ENCODE measurements at places on chromosomes 5 and 9.
A peak's percentile ranks its signal among the peaks of the same experiment; 100 is the strongest.

DNA sequence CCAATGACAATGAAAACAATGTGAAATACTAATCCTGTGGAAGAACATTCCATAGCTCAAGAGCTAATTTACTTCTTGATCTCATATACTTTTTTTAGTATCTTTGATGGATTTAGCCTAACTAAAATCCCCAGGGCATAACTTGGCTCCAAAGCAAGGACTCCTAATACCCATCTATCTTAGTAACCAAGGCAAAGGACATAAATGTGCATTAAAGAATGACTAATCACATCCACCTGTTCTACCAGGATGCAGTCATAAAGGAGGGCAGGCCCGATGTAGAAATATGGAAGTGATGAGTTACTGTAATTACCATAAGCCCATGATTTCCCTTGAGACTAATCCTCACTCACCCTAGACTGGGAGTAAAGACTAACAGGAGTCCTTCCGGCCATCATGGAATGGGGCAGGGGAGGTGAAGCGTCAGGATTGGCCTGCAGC is 56.9 kb downstream of the KIF24 start:
- peak; percentile 63 for DNase-seq

DNA sequence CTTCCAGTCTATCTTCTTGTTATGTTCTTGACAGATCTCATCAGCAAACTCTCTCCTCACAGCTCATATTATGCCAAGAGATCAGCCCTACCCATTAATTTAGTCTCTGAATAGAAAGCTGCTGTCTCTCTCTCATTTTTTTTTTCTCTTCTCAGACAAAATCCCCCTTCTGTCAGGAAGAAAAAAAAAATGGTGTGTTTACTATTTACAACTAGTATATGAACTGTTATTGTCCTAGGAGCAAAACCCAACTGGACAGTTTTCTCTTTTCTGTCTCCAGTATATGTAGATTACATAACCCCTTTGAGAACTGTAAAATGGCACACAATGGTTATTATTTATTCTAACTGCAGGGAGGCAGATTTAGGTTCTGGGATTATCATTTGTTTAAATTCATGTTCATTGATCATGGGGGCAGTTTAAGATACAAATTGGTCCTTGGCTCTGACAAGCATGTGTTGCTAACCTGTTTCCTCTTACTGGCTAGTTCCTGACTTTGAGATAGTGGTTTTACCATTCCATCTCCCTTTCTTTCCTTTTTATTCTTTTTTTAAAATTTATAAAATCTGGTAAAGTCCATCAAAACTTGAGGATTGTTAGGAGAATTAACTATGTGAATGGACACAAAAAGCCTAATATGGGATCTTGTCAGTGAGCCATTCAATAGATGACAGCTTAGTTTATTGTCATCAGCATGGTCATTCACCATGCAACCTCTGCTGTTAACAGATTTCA is 210.0 kb upstream of the PAPPA start:
- no peak for DNase-seq

DNA sequence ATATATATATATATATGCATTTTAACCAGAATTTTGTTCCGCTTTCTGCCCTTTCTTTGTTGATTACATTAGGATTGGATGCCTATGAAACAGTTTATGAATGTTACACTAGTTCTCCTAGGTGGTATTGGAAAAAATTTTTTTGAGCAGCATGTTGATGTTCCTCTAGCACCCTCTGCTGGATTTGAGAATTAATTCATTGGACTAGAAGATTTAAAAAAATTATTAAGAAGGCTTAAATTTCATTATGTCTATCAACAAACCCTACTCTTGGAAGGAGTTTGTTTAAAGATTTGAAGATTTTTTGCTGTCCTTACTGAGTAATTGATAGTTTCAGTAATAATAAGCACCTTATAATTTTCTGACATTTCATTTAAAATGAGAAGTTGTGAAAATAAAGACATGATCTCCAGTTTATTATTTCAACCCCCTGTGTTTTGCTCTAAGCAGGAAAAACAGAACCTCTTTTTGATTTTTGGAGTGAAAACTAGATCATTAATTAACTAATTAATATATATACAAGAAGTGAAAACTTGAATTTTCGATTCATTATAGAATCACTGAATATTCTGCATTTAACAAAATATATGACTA is 89.6 kb downstream of the CCDC171 start:
- DNase-seq, result peak; percentile 46

GRCh38 chr5:180304016-180304292 is 12.1 kb upstream of the MAPK9 start:
- DNase-seq, result no peak

DNA sequence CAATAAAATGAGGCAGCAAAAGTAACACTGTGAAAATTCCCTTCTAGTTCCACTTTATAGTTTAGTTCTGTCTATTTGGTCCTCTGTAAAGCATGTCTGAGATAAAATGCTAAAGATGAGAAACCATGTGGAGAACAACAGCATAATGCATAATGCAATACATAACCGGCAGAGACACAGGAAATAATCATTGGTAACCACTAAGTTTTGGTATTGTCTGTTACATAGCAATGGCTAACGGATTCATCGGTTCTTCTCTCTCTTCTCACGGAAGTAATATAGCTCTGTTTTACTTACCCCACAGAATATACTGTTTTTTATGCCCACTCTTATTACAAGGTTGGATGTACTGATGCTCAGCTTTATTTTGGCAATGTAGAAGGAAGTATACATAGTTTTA is 158.9 kb downstream of the FAM174A start:
- DNase-seq, result no peak

- peak; percentile 39 for DNase-seq
Measured at GRCh38 chr9:93132946-93133680, 938 bp downstream of the NINJ1 start.

DNA sequence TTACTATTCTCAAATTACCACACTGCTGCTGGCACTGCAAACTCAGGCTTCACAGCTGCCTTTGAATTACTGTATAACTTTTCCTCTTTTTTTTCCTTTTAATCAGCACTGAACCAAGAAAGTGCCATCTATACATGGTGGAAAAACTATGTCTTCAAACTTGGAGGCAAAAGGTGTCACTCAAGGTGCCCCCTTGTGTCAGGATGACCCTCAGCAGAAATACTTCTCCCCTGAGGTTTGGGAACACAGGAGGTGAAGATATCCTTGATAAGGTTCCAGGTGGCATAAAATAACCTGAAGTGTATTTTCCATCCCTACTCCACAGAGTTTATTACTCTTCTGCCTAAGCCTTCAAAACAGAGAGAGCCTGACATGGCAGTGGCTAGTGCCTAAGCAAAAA is 14.5 kb downstream of the FRMD3 start:
- DNase-seq, result no peak

DNA sequence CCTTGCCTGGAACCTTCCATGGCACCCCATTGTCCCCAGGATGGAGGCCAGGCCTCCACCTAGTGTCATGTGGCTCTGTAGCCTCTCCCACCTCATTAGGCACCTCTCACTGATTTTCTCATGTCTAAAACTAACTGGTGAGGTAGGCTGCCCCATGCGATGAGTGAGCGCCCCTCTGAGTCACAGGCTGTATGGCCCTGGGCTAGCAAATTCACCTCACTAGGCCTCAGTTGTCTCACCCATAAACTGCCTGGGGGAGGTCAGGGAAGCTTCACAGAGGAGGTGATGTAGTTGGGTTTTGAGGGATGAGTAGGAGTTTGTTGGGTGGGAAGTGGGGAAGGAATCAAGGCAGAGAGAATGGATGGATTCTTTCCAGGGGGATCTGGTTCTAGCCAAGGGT is 8.8 kb downstream of the RXRA start:
- peak; percentile 40 for DNase-seq

- DNase-seq, result peak; percentile 13
Measured at GRCh38 chr5:154697371-154697770, 57.8 kb upstream of the LARP1 start.

DNA sequence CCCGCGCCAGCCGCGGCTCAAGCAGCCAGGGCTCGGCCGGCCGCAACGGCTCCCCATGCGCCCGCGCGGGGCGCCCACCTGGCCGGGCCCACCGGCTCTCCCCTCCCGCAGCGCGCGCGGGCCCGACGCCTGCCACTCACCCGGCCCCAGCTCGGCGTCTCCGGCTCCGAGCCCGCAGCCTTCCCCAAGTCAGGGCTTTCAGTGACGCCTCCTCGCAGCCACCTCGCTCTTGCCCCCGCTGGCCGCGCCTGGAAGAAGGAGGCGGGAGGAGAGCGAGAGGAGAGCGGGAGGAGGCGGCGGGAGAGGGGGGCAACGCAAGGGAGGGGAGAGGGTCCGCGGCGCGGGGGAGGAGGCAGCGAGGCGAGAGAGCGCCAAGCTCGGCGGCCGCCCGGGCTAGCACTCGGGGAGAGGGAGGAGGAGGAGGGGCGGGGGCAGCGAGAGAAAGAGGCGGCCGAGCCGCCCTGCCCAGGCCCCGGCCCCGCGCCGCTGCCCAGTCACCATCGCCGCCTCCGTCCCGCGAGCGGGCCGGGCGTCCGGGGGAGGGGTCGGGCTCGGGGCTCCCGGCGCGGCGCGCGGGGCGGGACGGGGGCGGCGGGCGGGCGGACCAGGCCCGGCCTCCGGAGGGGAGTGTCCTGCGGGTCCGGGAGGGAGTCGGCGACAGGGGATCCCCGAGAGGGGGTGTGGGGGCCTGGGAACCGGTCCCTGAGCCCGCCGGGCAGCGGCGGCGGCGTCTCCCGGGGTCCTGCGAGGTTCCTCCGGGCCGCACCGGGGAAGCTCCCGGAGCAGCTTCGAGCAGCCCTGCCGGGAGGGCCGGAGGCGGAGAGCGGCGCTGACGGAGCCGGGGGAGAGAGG is at the start of gene LHFPL2:
Gene LHFPL2 (minus strand): TSS at position 414 of the 852 bp plus-strand sequence. CDS start 138,559 bp downstream, outside the sequence.
- DNase-seq, result peak; percentile 59

DNA sequence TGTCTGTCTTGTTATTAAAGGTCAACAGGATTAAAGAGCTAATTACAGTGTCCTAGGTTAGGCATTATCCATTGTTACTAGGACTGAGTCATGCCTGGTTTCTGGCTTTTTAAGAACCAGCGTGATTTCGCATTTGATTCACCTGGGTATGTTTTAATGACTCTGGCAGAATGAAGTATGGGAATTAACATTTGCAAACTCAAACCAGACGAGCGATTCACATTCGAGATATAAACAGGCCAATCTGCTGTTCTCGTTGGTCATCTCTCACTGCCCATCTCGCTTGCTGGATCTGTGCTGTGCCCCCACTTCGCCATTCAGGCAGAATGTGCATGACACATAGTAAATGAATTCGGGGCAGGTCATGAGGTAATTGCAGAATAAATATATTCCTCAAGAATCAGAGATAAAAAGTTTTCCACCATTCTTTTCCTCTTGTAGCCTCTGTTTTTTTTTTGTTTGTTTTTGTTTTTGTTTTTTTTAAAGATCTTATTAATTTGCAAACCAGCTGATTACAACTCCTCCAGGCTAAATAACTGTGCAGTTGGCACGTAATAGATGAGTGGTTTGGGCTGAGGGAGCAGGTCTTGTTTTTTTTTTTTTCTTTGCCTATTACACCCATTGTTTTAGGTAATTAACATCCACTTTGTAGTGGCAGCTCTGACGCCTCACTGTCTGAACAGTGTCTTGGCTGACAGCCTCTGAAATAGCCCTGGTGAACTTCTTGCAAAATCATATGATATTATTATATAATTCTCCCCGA is 313.5 kb upstream of the MSX2 start:
- no peak for DNase-seq

DNA sequence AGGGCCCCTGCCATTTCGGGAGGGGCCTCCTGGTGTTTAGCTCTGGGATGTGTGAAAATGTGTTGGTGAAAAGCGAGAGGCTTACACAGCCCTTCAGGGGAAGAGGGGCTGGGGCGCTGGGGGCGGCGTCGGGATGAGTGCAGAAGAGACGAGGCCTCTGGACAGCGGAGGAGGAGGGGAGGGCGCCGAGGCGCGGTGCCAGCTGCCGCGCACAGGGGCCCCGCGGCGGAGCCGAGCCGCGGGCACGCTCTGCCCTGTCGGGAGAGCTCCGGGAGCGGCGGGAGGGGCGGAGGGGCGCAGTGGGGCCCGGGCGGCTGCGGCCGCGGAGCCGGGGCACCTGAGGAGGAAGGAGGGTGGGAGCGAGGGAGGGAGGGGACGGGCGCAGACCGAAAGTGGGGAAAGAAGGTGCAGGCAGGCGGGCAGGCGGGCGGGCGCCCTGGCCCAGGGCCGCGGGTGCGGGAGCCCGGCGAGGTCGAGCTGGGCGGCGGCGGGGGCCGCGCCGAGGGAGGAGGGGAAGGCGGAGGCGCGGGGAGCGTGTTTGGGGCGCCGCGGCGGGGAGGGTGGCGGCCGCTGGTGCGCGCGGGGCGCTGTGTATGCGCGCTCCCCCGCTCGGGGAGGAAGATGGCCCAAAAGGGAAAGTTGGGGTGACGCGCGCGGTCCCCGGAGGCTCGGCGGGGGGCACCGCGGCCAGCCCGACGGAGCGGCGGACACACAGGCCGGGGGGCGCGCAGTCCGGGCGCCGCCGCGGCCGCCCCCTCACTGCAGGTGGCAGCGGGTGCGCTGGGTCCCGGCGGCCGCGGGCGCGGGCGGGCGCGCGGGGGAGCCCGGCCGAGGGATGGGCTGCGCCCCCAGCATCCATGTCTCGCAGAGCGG is at the start of gene PDE8B:
Gene PDE8B (plus strand): TSS at position 590 of the 873 bp plus-strand sequence. CDS start 246 bp downstream, at position 836.
- no peak for DNase-seq

GRCh38 chr5:7642029-7642428 is 208.9 kb downstream of the CFAP90 start:
- no peak for DNase-seq

DNA sequence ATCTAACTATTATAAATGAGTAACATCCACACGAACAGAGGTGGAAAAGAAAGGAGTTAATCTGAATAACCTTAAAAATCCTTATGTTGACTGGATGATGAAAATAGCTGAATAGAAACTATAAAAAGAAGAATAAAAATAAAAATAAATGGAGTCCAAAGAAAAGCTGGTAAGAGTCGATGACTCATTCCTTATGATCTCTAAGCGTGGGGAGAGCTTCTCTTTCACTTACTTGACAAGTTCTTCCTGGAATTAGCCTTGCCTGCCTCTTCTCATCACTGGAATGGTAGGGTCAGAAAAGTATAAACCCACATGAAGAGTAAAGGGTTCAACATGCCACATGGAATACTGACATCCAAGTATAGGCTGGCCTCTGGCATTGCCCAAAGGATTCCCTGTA is 477.0 kb upstream of the RGMB start:
- peak; percentile 35 for DNase-seq

GRCh38 chr5:32779754-32780415 is 68.8 kb downstream of the NPR3 start:
- no peak for DNase-seq

DNA sequence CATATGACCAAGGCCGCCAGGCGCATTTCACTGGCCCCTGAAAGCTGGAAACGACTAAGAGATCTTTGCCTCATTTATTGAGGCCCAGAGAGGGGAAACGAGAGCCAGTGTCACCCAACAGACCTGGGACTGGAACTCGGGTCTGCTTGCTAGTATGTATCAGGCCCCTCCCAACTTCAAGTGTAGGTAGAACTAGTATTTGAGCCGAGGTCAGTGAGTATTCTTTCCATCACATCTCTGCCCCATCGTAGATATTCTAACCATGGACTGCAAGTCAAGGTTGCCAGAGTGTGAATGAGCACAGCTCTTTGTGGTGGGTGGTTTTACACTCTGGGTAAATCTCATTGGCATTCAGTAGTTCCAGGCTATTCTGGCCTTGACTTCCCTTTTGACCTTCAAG is 42.2 kb downstream of the GPR107 start:
- DNase-seq, result no peak

- DNase-seq, result peak; percentile 59
Measured at GRCh38 chr5:83665631-83666030, 55.0 kb downstream of the HAPLN1 start.

GRCh38 chr5:176619203-176619568 is 9.2 kb upstream of the GPRIN1 start:
- no peak for DNase-seq

- DNase-seq, result no peak
Measured at GRCh38 chr5:132006331-132007120, 4.9 kb downstream of the ACSL6 start.

Measured in PC-3 (cell line).